ENCODE measurements at places on chromosomes 7 and 10.

DNA sequence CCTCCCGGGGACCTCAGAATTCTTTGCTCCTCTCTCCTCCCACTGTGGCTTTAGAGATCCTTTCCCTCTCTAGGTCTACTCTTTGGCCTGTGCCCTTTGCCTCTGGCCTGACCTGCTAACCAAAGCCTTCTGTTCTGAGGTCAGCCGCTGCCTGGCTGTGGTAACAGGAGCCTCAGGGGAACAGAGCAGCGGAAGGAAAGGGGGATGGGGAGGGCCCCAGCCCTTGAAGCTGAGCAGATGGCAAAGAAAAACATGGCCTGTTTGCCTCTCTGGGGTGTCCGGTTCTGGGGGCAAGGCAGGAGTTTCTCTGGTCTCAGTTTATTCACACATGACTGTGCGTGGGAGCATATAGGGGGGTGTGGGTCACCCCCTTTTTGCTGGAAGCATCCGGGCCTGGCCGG, 28.2 kb downstream of the COL26A1 start:
- DNase-seq = peak; percentile 71

DNA sequence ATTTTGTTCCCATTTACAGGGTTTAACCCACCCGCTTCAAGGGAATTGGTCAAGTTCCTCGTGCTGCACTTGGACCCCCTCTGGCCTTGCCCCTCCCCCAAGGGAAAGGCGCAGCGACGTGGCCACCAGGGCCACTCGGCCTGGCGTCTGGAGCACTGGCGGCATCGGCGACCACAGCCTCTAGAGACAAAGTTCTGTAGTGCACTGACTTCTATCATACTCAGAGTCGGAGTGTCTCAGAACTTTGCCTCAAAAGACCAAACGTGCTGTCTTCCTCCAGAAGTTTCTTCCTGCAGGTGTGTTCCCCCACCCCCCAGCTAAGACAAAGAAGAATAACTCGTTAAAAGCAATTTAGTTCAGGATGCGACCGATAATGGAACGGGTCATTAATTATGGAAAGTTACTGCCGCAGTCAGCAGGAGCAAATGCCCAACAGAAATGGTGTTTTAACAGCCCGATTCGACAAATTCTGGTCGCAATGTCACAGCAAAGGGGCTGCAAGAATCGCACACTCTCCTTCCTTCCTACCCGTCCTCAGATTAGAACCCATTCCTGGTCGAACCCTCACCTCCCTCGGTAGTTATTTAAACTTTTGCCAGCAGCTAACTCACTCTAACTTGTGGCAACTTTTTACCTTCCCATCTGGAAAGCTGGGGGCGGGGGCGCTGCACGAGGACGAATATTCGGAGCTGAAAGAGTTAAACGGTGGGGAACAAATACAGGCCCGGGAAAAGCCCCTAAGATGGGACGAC, 202.1 kb upstream of the NFE2L3 start:
- DNase-seq = no peak

GRCh38 chr10:123009105-123009820, 457 bp downstream of the ACADSB start:
- DNase-seq = no peak

- no peak for DNase-seq
These were observed 130.4 kb upstream of the AUTS2 start for GRCh38 chr7:69467826-69468225.

DNA sequence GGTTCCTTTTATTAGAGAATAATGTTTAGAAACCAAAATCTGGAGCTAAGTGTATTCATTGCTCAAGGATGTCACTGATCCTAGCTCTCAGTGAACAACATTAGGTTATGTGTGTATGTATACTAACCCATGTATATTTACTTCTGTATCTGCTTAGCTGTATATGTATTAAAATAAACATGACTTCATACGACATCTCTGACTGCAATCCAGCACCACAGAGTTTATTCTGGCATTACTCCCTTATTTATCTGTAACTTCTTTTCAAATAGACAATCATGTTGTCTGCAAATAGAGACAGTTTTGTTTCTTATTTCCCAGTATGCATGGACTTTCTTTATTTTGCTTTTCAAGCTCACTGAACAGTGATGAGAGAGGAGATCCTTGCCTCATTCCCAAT, 441.0 kb upstream of the NFE2L3 start:
- DNase-seq = no peak

GRCh38 chr7:28871631-28872030, 86.5 kb downstream of the TRIL start:
- no peak for DNase-seq

DNA sequence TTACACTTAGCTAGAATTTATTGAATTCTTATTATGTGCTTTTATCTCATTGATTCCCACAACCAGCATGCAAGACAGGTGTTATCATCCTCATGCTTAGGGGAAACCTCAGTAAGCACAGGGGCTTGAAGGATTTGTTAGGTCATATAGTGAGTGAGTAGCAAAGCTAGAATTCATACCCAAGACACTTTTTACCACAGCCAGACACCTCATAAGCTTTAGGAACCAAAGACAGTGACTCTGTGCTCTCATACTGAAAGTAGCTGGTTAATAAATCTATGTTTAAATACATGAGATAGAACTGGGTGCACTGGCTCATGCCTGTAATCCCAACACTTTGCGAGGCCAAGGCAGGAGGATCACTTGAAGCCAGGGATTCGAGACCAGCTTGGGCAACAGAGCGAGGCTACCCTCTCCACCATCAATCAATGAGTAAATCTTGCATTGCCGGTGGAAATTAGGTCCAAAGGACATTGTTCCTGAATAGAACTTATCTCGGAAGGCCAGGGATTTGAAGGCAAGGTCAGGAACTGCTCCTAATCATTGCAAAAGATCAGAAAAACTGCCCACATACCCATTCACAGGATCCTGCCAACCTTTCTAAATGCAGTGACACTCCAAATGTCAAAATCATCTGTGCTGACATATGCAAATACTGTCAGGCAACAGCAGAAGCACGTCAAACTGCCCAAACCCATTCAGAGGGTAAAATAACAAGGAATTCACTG, 523.5 kb downstream of the PARD3 start:
- no peak for DNase-seq

DNA sequence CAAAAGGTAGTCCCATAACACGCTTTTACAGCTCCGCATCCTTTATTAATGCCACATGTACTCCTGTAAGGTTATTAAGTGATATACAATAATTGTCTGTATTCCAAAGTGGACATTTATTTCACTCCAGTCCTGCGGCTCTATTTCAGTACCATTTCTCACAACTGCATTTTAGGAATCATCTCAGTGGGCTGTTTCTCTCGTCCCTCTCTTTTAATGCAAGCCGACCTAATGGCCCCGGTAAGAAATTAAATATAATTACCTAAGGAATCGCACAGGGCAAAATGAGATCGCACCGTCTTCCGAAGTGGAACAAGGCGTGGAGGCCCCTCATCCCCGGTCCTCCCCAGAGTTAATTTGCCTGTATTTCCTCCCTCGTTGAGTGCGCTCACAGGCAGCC, 216.5 kb downstream of the RAB11FIP2 start:
- DNase-seq = no peak

- DNase-seq = no peak
These were observed 198.6 kb downstream of the TRIL start for GRCh38 chr7:28759475-28759971.

DNA sequence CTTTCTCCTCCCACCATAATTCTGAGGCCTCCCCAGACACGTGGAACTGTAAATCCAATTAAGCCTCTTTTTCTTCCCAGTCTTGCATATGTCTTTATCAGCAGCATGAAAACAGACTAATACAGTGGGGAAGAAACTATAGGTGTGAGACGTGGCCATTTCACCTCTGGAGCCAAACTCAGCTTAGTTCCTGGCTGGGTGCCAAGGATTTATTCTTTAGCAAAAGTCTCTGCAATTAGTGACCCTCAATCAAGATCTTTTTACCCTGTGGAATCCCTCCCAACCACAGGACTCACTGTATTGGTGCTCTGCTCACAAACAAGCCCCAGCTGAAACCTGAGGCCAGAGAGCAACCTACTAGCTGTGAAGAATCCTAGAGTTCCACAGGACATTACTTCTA, 28.1 kb upstream of the SFTPD start:
- no peak for DNase-seq

GRCh38 chr7:44988701-44989100, 9.9 kb upstream of the MYO1G start:
- no peak for DNase-seq

- DNase-seq = no peak
These were observed 445 bp downstream of the SSBP1 start for GRCh38 chr7:141738592-141739013.

DNA sequence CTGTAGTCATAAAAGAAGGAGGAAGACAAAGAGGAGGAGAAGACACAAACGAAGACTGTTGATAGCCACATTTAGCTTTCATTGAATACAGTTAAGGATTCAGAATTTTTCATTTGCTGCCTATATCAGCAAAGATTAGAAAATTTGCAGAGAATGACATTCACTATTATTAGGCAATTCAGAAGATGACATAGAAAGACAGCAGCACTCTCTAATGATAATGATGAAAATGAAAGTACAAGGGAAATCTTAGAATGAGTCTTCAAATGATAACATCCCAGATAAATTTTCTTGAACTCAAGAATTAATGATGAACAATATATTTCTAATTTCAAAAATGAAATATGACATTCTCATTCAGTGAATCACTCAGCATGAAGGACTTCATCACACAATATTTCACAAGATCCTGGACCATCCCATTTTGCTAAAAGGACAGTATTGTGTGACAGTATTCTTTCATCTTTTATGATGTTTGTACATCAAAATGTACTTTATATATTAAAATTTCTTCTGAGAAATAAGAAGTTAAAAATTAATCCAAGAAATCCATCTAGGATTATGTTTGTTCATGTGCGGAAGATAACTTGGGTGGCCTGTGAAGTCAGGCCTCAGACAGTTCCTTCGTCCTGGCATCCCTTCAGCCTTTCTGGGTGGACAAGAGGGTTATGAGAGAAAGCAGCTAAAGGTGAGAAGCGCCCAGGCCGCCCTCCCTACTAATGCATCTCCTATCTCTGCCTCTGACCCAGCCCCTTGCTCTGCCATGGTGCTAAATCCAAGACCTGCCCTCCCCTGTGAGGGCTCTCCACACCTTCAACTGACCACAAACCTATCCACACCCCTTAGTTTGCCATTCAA, 47.4 kb upstream of the CAMK2B start:
- DNase-seq = no peak
